GDM1 (cell line): ENCODE measurements at places on chromosomes 4 and X.

- DNase-seq = no peak
Observed at GRCh38 chrX:121456315-121456714, 408.9 kb downstream of the GLUD2 start.

- DNase-seq = no peak
Observed at GRCh38 chr4:73248821-73249220, 9.8 kb downstream of the ANKRD17 start.

GRCh38 chr4:182400081-182400480 lies 156.9 kb downstream of the TENM3 start:
- no peak for DNase-seq

DNA sequence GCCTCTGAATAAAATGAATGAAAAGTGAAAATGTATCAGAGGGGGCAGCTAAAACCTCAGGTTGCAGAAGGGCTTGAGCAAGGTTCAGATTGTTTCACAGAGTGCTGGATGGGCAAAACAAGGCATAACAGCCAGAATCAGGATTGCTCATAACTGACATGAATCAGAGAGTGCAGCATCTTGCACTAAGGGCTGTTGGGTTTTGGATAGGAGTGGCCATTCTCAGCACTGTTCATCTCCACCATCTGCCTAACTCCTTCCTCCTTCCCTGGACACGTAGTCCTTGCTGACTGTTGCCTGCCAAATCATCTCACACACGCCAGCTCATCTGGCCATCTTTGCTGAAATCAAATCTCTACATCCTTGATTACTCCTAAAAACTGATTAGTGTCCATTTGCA lies 75.3 kb upstream of the C1QTNF7 start:
- no peak for DNase-seq

DNA sequence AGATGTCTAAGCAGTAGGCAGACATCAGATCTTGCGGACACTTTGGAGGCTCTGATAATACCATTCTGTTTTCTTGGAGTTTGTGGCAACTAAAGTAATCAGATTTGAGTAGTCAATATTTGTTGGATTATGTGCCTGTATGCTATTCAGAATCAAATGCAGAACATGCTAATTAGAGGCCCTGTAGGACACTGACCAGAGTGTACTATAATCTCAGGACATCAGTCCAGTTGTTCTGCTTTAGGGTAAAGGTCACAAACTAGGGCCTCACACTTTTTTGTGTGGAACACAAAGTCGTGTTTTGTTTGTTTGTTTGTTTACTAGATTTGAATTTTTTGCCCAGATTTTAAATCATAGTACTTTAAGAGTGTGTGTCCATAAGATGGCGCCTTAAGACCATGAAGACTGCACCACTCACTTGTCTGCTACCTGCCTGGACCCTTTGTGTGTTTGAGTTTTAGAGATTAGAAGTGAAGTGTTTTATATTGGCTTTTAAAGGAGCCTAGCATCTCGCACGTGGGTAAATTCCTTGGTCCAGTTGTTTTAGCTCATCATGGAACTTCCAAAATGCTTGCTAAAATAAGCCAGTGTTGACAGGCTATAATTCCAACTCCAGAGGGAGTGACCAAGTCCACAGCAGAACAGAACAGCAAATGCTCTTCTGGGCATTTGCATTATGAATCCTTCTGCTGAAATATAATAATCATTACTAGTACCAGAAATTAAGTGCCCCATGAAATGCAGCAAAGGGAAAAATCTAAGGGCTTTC lies 34.7 kb downstream of the IL13RA1 start:
- DNase-seq = no peak

GRCh38 chr4:105352826-105353225 lies 121.0 kb downstream of the PPA2 start:
- DNase-seq = no peak

DNA sequence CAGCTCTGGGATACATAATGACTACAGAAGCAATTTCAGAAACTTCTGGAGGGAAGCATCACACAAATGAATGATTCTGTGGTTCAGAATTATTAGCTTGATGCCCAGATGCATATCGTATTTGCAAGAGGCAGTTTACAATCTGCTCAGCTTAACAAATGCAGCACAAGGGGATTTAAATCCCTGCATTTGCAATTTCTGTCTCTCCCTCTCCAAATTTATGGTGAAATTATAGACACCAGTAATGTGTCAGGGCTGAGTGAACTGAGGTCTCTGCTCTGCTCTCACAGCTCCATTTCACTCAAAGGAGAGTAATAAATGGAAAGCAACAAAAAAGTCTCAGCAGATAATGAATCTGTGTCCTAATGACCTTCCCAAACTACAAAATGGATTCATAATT lies 80.2 kb downstream of the TMEM156 start:
- no peak for DNase-seq
